Activated CD8-positive, alpha-beta T cell treated with anti-CD3 and anti-CD28 coated beads, Interleukin-2, amount 10 ng/mL, durations not matched to agents 7 days and 5 days (primary cell): ENCODE measurements at places on chromosomes 1 and 21. TPM values are rescaled to one million over a fixed set of nuclear protein-coding genes. Genes with fewer than 3 reads are reported as not detected.

The MSH4 gene
- total RNA-seq, result 0.21 TPM

The CLCA1 gene
- total RNA-seq, result not detected

The NTMT2 gene
- total RNA-seq, result not detected

DNA sequence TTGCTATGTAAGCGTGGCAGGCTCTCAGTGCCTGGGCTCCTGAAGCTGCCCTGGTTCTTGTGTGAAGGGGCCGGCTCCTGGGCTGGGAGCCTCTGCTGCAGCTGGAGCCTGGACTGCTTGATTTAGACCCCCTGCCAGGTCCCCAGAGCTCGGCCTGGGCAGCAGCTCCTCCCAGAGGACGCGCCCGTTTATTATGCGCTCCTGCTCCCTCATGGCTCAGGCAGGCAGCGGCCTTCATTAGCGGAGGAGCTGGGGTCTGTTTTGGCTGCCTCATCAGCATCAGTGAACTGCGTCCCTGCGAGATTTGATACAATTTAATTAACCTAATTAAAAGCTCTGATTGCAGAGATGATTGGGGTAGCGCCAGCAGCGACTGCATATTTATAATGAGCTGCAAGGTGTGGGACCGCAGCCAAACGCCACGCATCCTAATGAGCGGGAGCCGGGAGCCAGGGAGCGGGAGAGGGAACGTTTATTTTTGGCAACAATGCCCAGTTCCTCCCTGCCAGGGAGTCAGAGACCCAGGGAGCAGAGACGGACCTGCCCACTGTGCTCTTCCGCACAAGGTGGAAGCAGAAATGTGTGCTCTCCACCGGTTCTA is 16.6 kb downstream of the UTP11 start:
- H3K27ac ChIP-seq, result peak overlapping the region; percentile 51
- peaks cover 21% of the 10 kb centered on the region for H3K36me3 ChIP-seq
- peaks cover 54% of the 10 kb centered on the region for H3K4me1 ChIP-seq
- DNase-seq, result no peak

DNA sequence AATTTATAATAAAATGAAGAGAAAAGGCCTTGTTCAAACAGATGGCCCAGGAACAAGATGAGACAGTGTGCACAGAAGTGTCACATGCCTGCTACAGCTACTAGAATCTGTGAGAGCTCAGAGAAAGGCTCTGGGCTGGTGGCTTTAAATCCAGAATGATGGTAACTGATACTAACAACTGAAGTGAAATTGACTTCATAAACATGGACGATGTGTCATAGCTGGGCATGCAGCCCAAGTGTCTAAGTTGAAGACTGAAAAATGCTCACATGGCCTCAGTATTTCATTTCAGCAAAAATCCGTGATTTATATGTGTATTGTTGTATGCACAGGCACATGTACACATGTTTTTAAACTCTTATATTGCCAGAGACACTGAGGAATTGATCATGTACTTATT is 208.3 kb upstream of the RUNX1 start:
- peaks cover 7% of the 10 kb centered on the region for H3K27me3 ChIP-seq
- H3K27ac ChIP-seq, result no peak overlapping the region
- H3K4me1 ChIP-seq, result no peaks in the 10 kb centered on the region
- no peak overlapping the region for H3K4me3 ChIP-seq

GRCh38 chr1:228236744-228237143 is 28.9 kb downstream of the OBSCN start:
- no peak overlapping the region for H3K27ac ChIP-seq
- no peak overlapping the region for H3K4me3 ChIP-seq
- DNase-seq, result no peak
- no peaks in the 10 kb centered on the region for H3K27me3 ChIP-seq
- H3K4me1 ChIP-seq, result peaks cover 4% of the 10 kb centered on the region

- H3K27me3 ChIP-seq, result peaks cover 5% of the 10 kb centered on the region
- H3K36me3 ChIP-seq, result no peaks in the 10 kb centered on the region
- DNase-seq, result no peak
- no peak overlapping the region for H3K27ac ChIP-seq
Measured at GRCh38 chr1:197841883-197842553, 60.4 kb upstream of the C1orf53 start.

DNA sequence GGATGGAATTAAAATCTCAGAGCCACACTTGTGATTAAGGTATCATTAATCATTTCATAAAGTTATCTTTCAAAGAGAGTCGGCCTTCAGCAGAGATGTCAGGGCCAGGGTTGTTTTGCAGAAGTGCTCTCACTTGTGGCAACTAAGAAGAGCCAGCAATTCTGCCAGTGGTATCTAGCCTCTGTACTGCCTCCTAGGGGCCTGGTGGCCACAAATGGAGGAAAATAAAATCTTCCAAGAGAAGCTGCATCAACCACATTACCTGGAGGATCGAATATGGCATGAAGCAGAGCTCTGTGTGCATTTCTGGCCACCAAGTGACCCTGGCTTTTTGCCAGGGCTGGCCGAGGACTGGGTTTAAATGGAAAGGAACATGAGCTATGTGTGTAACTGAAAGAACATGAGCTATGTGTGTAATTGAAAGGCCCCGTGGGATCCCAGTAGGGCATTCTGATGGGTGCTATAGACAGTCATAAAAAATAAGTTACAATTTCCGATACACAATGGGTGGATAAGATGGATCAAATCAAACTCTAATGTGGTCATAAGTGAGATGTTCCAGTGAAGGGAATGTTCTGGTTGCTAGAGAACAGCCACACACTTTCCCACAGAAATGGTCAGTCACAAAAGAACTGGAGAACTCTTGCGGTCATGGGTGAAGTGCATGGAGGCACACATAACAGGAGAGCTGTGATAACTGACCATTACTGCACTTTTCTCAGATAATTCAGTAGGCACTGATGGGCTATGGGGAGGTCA is 335.8 kb downstream of the CAMTA1 start:
- DNase-seq, result no peak
- no peak overlapping the region for H3K27ac ChIP-seq
- no peak overlapping the region for H3K4me3 ChIP-seq
- H3K36me3 ChIP-seq, result no peaks in the 10 kb centered on the region

DNA sequence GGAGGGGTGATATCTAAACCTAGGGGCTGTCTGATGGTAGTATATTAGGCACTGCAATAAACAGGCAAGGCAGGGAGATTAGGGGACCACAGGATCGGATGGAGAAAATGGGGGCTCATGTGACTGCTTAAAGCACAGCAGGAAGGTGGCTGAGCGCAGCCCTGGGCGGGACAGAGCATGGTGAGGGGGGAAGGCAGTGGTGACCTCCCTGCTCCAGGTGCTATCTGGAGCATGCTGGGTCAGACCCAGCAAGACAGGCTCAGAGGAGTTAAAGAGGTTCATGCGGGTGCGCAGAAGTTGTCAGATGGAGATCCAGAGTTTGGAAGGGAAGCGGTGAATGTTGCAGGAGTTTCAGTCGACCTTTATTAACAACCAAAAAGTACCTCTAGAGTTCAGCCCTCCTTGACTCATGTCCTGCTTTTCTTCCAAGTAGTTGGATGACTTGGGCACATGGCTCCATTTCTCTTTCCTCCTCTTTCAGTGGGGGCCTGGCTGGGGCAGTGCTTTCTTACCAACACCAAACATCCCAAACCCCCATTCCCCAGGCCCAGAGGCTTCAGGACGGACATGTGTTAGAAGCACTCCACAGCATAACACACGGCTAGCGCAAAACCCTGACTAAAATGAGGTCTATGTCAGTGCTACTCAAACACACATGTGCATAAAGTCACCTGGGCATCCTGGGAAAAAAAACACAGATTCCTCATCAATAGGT is 41.5 kb downstream of the CAPN9 start:
- no peaks in the 10 kb centered on the region for H3K36me3 ChIP-seq
- no peak for DNase-seq
- H3K27ac ChIP-seq, result no peak overlapping the region
- H3K4me1 ChIP-seq, result peaks cover 4% of the 10 kb centered on the region
- H3K4me3 ChIP-seq, result no peak overlapping the region

GRCh38 chr1:24973315-24973714 is 43.2 kb upstream of the RUNX3 start:
- H3K27ac ChIP-seq, result peak overlapping the region; percentile 5
- H3K4me3 ChIP-seq, result no peak overlapping the region
- H3K4me1 ChIP-seq, result peaks cover 74% of the 10 kb centered on the region

DNA sequence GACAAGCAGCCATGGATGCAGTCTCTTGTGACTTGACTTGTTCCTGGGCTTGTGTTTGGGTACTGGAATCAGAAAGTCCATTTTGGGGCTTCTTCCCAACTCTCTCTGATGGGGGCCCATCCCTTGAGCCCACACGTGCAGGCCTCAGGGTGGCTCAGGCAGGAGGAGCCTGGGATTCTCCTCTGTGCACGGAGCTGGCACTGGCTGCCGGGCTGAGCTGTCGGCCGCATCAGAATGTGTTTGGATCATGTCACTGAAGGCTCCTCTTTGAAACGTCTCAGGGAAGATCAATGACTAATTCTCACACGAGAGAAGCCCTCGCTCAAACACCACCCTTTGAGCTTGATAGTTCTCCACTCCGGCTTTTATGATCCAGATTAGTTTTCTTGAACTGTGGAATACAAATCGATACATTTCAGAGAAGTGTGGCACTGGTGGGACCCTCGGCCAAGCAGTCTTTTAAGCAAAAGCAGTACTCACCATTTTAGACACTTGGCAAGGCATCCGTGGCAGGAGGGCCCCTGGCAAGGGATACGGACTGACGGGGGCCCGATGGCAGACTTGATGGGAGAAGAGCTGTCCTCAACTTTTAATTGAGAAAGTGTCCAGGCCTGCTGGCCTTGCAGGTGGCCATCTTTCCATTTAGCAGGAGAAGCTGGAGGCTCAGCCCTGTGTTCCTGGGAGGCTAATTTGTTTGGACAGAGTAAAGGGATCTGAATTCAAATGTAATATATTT is 220.7 kb upstream of the C1orf174 start:
- no peaks in the 10 kb centered on the region for H3K36me3 ChIP-seq
- H3K27me3 ChIP-seq, result no peaks in the 10 kb centered on the region
- H3K4me1 ChIP-seq, result no peaks in the 10 kb centered on the region
